ENCODE measurements at places on chromosomes 7 and 10.

- DNase-seq = no peak
Measured at GRCh38 chr7:46999866-47000265, 582.0 kb downstream of the TNS3 start.

DNA sequence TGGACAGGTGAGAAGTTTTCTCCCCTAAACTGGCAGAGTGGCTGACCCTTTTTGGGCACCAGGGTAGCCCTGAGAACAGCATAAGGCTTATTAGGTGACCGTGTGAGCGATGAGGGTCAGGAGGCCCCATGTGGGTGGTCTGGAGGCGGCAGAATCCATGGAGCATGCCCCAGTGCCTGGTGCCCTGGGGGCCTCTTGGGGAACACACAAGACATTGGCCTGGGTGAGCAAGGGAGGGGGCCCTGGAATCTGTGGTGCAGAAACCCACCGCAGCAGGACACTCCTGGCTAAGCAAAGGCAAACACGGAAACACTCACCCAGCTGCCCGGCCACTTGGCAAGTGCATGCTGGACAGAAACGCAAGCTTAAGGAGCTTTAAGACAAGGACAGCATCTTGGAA is 29.5 kb downstream of the YKT6 start:
- DNase-seq = no peak

DNA sequence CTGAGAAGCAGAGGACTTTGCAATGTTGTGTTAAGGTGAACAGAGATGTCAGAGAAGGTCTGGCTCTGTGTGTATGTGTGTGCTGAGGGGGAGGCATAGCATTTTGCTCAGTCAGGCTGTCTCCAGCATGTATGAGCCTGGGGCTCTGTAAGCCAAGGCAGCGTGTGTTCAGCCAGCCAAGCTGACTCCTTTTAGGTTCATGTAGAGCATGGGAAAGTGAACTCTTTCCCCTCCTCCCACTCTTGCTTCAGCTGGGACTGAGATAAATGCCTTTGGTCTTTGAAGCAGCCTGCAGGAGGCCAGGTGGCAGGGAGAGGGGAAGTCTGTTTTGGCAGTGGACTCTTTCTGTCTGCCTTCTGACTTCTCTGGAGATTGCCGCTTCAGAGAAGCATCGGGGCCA is 3.8 kb downstream of the SFXN2 start:
- DNase-seq = no peak

DNA sequence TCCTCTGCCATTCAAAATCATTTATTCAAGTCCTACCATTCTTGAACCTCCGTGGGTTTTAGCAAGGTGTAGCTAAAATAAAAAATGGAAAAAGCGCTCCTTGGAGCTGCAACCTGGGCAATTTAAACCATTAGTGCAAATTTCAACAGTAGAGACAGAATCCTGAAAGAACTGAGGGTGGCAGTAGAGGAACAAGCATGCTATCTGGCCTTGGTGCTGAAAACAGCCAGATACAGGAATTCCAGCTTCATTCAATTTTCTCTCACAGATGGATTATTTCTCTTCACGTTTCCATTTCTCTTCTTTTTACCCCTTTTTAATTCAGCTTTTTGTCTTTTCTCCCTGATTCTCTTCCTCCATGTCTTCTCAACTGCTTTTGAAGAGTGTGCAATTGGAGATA is 77.7 kb downstream of the OTUD1 start:
- no peak for DNase-seq

DNA sequence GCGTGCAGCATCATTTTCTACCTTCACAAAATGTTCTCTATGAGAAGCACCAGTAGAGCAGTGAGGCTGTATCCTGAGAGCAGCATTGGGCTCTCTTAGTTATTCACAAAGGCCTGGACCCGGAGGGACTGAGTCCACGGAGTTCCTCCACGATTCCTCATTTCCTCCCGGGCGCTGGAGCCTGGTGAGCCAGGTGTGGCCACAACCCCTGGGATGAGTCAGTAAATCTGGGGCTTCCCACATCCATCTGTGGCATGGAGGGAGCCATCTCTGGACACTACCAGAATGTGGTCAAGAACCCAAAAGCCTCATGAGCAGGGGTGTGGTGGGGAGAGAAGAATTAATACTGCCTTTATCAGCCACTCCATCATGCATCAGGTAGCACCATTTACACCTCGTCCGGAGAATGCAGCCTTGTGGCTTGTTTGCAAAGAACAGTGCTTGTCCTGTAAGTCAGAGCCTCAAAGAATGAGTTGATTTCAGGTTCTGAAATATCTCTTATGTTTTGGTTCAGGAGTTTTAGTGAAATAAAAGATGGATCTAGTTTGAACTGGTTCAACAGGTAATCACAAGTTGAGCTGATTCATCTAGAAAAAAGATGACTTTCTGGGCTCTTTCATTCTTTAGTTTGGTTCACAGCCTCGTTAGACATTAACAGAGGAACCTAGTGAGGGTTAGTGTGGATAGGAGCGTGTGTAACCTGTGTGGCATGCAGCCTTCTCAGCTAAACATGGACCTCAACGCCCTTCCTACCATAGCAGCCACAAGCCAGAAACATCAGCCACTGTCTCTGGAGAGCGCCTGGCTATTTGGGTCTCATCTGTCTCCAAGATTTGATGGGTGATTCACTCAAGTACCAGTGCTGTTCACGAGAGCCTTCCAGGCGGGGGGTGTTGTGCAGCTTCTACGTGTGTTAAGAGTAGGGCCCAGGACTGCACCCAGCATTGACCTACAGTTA is 95.2 kb downstream of the WDR37 start:
- DNase-seq = no peak

DNA sequence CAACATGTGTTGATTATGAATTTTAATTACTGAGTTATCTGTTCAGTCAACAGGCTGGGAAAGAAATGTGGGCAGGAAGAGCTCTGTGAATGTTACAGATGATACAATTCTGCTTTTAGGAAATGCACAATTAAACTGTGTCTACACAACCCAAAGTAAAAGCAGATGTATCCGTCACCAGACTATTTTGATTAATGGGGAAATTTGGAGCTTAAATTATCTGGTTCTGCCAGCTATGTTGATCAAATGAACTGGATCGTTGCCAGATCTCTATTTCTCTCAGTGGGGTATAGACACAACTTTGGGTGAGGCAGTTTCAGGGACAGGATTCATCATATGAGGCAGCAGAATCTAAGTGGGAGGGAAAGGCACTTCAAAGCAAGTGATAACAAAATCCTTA is 136.5 kb downstream of the NEUROD6 start:
- no peak for DNase-seq

GRCh38 chr7:156466272-156466671 is 174.3 kb upstream of the RNF32 start:
- no peak for DNase-seq

GRCh38 chr10:26446258-26446657 is 8.1 kb downstream of the APBB1IP start:
- no peak for DNase-seq

GRCh38 chr10:117547016-117547715 is 4.6 kb downstream of the EMX2 start:
- DNase-seq = no peak

Data from CD4-positive, alpha-beta T cell (primary cell).